Activated T-helper 17 cell treated with anti-CD3 and anti-CD28 coated beads, Interleukin-2, amount 50 U/mL, for 72 hours (primary cell): ENCODE measurements at places on chromosomes 13 and 19. TPM values are rescaled to one million over a fixed set of nuclear protein-coding genes. Genes with fewer than 3 reads are reported as not detected.

- ATAC-seq = peak; percentile 15
Observed at GRCh38 chr19:610801-611480, 21.3 kb downstream of the HCN2 start.

DNA sequence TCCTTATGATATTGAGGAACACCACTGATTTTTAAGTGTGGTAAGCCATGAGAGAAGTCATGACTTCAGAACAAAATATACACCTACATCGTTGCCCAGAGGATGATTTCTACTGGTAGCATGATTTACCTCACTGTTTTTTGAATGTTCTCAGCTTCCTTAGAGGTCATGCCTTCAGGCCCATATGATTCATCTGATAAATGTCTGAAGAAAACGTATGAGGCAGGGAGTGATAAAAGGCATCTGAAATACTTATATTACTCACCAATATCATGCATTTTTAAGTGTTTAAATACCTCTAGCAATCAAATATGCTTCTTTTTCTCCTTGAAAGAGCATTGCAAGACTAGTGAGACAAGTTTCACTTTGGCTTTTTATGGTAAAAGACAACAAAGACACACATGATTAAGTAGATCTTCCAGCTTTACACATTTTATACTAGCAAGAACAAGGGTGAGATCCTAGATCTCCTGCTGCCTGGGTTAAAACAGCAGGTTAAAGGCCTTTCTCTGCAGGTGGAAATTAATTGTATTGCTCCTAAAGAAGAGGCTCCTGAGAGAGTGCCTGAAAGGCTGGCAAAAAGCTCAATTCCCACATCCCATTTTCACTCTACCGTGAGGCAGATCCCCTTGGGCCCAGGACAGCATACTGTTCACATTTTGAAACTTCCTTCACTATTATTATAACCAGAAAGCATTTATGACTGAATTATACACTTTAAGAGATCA is 432.4 kb downstream of the SLITRK1 start:
- no peak for ATAC-seq

DNA sequence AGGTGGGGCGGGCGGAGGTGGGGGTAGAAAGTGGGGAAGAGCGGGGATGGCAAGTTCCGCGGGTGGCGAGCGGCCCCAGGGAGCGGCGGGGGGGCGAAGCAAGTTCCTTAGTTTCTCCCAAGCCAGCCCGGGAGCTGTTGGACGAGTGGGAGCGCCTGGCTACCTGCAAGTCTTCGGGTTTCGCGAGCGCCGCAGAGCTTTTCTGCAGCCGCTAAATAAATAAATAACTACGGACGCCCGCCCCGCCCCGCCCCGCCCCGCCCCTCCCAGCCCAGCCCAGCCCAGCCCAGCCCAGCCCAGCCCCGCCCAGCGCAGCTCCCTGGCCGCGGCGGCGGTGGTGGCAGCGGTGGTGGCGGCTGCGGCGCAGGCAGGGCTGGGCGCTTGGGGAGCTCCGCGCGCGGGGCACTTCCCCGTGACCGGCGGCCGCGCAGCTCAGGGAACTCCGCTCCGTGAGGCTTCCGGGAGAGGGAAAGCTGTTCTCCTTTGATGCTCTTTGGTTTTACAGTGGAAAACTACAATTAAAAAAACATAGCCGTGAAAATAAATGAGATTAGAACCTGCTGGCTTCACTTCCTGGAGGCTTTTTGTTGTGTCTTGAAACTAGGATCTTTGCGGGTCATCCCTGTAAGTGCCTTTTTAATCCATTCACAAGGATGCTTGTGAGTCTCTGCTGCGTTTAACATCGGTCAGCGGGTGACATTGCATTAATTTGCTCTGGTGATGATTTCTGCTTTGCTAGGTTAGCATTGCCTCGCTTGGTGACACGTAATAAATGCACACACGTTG is at the start of gene UBE2L5:
TSS of gene UBE2L5 (plus strand) at position 440 of the 786 bp plus-strand sequence. CDS start 5,498 bp downstream, outside the sequence.
- ATAC-seq = peak; percentile 87

DNA sequence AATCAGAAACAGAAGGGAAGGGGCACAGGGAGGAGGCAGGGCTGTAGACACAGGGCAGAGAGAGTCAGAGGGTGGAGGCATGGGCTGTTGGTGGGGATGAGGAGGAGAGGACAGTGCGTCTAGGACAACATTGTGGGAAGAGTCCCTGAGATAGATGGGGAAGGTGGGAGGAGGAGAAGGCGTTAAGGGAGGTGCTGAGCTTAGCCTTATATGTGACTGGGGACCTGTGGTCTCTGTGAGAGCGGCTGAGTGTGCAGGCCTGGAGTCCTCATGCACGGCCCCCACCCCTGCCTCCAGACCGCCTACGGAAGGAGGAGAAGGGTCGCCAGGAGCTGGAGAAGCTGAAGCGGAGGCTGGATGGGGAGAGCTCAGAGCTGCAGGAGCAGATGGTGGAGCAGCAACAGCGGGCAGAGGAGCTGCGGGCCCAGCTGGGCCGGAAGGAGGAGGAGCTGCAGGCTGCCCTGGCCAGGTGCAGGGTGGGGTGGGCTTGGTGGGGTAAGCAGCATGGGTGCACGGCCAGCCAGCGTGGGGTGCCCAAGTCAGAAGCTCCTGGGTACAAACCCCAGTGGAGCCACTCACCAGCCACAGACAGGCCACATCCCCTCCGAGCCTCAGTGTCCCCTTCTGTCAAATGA is 56.8 kb downstream of the KCNC3 start:
- no peak for ATAC-seq

DNA sequence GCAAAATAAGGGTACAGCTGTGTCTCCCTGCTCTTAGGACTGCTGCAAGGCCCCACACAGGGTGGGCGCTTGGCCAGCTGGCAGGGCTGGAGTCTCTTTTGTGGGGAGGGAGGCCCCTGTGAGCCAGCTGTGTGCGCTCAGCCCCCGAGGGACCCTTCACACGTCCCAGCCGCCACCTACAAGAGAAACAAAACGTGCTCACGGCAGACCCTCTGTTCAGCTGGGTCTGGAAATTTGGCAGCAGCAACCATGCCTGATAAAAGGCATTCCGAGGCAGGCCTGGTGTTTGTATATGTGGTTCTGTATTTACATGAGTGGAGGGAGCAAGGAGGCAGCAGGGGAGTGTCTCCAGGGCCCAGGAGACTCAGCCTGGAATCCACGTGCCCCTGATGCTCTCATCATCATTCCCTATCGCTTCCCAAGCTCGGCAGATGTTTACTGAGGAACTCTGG is 49.7 kb downstream of the CRTC1 start:
- ATAC-seq = no peak

GRCh38 chr19:57941593-57941992 is 5.9 kb downstream of the ZNF256 start:
- ATAC-seq = no peak

GRCh38 chr19:6021878-6022569 is 44.1 kb upstream of the RANBP3 start:
- ATAC-seq = peak; percentile 94

GRCh38 chr13:59690857-59691500 is 472.7 kb downstream of the DIAPH3 start:
- no peak for ATAC-seq

GRCh38 chr19:43642531-43642930 is 2.9 kb upstream of the CADM4 start:
- ATAC-seq = no peak

- peak; percentile 45 for ATAC-seq
Observed at GRCh38 chr13:29472332-29472961, 123.0 kb downstream of the SLC7A1 start.

GRCh38 chr19:39152066-39152465 is 26.5 kb downstream of the PAK4 start:
- no peak for ATAC-seq

GRCh38 chr13:44220948-44221347 is 152.7 kb upstream of the SERP2 start:
- ATAC-seq = no peak

GRCh38 chr19:4298810-4299550 is 3.2 kb downstream of the TMIGD2 start:
- peak; percentile 46 for ATAC-seq

GRCh38 chr19:49556412-49557398 is 23.7 kb downstream of the NOSIP start:
- no peak for ATAC-seq

DNA sequence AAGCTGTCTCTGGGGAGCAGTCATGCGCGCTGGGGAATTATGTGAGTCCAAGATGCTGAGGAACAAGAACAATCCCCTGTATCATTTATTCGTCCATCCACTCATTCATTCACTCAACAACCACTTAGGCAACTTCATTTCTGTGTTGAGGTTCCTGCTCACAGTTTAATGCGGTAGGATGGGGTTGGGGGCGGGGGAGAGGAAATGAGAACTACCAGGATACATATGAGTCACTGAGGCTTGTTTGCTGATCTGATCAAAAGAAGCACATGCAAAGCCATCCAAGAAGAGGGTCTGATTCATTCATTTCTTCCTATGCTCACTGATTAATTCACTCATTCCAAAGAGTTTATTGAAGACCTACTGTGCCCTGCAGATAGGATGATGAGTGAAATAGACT is 20.9 kb downstream of the ZNF536 start:
- ATAC-seq = peak; percentile 44

DNA sequence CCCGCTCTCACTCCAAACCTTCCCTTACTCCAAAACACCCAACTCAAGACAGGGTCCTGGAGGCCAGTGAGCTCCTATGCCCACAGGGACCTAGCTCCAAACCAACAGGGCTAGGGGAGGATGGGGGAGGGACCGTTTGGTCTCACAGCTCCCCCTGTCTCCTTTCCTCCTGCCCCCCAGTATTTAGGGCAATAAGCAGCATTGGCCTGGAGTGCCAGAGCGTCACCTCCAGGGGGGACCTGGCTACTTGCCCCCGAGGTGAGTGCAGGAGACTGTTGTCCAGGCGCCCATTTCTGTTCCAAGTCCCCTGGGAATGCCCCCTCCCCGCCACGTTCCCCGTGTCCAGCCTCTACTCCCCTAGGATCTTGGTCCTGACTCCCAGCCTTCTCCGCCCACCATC is 792 bp downstream of the RETN start:
- no peak for ATAC-seq

- ATAC-seq = no peak
Observed at GRCh38 chr13:34939771-34940170, 2.3 kb upstream of the NBEA start.

DNA sequence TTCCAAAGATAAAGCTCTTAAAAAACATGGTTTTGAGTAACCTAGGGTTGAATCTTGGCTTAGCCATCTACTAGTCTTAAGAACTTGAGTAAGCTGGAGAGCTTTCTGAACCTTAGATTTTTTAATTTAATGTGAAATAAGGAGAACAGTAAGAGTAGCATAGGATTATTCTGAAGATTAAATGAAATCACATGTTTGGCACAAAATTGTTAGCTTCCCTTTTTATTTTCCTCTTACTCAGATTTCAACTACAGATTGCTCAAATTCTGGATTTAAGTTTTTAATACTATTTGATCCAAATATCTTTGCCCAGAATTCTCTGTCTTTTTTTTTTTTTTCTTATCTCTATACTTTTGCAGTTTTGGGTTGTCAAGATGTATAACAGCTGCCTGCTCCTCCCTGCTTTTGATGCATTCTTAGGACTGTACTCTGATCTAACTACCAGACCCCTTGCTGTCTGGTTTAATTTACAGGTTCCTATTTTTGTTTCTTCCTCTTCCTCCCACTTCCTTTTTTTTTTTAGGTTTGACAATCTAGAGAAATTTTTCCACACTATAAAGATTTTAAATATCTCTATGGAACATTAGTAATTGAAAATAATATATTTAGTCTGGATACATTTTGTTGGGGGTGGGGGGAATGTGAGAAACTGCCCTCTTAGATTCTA is 12.3 kb downstream of the POMP start:
- no peak for ATAC-seq

- no peak for ATAC-seq
Observed at GRCh38 chr13:33349986-33350826, 64.7 kb upstream of the STARD13 start.

KIR2DL4 gene
- total RNA-seq = not detected

ATP4A gene
- total RNA-seq = not detected

ATP1A3 gene
- 5.0 TPM for total RNA-seq

IGSF23 gene
- total RNA-seq = not detected

BBC3 gene
- 41.9 TPM for total RNA-seq

INTS6 gene
- total RNA-seq = 54.2 TPM

PCP2 gene
- total RNA-seq = 19.5 TPM

SIPA1L3 gene
- 19.5 TPM for total RNA-seq
